NT2/D1 (cell line): ENCODE measurements at places on chromosomes 5 and 9.

DNA sequence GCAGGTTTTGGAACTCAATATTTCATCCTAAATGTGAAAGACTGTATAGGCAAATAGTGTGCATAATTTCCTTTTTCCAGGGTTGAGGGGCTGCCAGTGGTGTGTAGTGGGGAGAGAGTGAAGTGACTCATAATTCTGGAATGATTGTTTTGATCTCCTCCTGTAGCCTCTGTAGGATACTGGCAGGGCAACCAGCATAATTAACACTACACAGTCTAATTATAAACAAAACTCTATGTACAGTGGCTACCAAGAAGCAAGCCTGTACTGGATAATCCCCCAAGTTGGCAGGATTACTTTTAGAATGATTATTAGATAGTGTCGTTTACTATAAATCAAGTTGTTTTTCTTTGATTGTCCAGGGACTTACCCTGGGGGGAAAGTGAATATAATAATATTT is 32.2 kb downstream of the LNPEP start:
- no peak for DNase-seq

- DNase-seq, result no peak
Measured at GRCh38 chr5:22918511-22918910, 65.4 kb upstream of the CDH12 start.

GRCh38 chr5:107531308-107531707 is 139.4 kb downstream of the EFNA5 start:
- DNase-seq, result no peak

- DNase-seq, result no peak
Measured at GRCh38 chr9:15306068-15306756, 804 bp downstream of the TTC39B start.

DNA sequence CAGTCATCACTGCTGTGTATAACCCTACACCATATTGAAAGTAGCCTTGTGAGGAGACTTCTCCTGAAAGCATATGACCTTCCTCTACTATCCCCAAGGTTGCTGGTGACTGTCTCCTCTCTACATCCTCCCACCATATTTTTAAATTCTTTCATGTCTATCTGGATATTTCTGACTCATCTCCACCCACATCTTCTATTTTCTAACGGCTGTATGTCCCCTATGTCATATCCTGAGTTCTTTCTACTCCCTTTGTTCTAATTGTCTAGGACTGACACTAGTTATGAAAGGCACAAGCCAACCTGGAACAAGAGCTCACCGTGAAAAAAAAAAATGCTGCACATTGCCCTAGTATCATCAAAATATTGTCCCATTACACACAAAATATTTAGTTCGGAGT is 218.3 kb upstream of the ZNF462 start:
- no peak for DNase-seq

- DNase-seq, result no peak
Measured at GRCh38 chr5:168529374-168530234, 499 bp downstream of the FBLL1 start.

GRCh38 chr5:141714542-141715310 is 32.7 kb upstream of the ARAP3 start:
- DNase-seq, result no peak

GRCh38 chr5:132183723-132184122 is 43.9 kb downstream of the P4HA2 start:
- no peak for DNase-seq

DNA sequence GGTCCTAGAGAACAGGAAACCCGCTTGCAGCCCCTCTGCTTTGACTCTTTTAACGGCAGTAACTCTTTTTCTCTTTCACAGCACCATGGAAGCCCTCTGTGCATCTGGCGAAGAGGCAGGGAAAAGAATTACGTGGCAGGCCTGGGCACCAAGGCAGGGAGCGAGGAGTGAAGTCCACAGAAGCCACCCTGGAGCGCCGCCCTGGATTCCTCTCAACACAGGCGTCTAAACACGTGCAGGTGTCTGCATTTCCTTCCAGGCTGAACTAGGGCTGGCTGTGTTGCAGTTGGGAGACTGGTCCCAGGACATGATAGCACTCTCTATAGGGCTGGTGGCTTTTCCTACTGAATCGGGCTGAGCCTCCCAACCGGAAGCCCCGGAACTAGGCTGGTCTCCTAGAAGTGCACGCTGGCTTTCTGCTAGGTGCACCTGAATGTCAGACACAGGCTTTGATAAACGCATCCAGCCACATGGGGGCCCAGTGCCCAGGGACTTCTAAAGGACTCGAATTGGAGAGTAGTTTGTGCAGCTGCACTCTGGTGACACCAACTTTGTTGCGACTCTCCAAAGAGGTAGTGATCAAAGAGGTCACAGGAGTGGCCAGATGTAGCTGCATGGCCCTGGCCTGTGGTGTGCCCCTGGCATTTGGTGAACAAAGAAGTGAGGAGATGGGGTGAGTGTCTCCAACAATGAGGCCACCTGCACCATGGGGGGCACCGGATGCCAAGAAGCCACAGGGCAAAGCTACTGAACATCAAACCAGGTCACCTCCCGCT is 54.5 kb downstream of the AK8 start:
- DNase-seq, result no peak

- no peak for DNase-seq
Measured at GRCh38 chr5:167888393-167888792, 403.1 kb upstream of the WWC1 start.

DNA sequence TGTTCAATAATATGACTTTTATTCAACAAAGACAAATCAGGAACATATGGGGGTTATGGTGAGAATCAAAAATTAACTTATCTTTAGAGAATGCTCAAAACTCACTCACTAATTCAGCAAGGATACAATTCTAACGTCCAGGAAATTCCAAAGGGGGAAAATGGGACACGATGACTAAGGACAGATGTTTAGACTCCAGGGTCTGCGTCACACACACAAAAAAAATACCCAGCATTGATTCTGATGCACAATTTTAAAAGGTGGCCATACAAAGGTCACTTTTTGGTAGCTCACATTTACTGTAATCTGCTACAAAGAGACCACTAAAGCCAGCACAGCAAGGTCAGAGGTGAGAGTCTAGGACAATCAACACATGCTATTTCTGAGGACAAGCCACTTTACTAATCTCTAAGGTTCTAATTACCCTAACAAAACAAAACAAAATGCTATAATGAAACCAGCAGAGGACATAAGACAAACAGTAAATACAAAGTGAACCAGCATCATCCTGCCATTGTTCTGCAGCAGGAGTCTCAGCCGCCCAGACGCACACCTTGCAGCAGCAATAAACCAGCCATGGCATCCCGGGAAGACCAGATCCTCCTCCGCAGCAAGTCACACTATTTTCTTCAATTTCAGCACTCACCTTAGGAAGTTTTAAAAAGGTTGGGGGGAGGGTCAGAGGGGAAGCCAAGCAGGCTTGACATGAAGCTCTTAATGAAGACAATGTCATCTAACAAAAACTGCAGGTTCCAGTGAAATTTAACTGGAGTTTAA is 57.8 kb downstream of the TTC39B start:
- no peak for DNase-seq

GRCh38 chr5:167929841-167930240 is 361.6 kb upstream of the WWC1 start:
- DNase-seq, result no peak

DNA sequence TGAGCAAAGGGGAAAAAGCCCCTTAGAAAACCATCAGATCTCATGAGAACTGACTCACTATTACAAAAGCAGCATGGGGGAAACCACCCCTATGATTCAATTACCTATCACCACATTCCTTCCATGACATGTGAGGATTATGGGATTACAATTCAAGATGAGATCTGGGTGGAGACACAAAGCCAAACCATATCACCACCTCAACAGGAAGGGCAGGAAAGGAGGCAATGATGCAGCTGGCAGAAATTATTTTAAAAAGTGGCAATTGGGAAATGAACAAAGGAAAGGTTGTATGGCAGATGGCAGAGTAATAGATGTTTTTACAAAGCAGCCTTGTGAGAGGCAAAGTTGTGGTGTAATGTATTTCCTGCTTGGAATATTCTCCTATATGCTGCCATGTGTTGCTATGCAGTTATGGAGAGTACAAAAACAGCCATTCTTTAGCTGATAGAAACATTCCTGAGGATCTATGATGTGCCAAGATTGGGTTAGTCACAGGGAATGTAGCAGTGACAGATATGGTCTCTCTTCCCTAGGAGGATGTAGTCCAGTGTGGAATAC is 138.8 kb downstream of the SMC2 start:
- DNase-seq, result no peak

DNA sequence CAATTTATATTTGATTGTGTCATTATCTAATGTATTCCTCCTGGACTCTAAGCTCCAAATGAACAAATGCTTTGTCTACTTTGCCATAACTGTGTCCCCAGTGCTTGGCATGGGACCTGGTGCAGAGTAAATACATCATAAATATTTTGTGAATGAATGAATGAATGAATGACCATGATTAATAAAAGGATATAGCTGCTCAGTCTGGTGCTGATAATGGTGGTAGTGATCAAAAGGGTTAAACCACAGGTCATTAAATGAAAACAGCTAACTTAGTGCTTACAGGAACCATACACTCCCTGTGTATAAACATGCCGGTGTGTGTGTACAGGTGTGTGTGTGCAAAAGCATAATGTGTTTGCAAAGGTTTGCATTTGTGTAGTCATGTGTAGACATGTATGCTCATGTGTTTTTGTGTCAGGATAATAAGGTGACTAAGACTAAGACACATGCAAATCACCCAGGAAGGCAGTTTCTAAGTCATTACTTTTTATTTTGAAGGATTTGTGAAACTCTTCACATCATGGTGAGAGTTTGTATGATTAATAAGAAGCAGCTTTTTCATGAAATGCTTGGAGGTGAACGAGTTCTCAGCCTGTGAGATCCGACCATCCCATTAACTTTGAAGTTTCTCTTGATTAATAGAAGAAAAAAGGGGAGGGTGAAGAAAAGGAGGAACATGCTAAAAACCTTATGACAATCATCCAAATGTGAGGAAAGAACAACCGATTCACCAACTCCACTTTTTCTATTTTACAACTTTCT is 24.6 kb downstream of the SPARC start:
- no peak for DNase-seq

- no peak for DNase-seq
Measured at GRCh38 chr5:148511810-148512347, 128.1 kb downstream of the FBXO38 start.

- DNase-seq, result no peak
Measured at GRCh38 chr5:156675395-156675794, 174.7 kb upstream of the PPP1R2B start.

GRCh38 chr9:74220327-74220726 is 276.8 kb upstream of the RORB start:
- peak; percentile 43 for DNase-seq

DNA sequence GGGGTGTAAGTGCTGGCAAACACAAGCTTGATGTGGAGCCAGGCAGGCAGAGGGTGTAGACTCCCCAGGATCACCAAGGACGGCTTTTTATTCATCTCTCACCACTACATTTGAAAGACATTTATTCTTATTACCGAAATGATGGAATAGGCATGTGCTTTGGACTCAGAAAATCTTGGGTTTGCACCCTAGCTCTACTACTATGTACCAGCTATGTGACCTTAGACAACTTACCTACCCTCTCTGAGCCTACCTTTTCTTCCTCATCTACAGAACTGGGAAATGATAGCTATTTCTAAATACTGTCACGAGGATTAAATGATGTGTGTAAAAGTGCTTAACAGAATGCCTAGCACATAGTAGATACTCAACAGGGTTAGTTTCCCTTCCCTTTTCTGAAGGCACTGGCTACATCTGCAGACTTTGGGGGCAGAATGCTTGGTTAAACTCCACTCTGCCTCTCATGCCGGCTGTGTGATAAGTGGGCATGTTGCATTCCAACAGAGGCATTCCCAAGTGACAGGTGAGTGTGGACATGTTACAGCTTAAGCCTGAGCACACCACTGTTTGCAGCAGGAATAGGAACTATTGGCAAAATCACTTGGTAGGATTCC is 94.8 kb downstream of the SLC1A3 start:
- no peak for DNase-seq

DNA sequence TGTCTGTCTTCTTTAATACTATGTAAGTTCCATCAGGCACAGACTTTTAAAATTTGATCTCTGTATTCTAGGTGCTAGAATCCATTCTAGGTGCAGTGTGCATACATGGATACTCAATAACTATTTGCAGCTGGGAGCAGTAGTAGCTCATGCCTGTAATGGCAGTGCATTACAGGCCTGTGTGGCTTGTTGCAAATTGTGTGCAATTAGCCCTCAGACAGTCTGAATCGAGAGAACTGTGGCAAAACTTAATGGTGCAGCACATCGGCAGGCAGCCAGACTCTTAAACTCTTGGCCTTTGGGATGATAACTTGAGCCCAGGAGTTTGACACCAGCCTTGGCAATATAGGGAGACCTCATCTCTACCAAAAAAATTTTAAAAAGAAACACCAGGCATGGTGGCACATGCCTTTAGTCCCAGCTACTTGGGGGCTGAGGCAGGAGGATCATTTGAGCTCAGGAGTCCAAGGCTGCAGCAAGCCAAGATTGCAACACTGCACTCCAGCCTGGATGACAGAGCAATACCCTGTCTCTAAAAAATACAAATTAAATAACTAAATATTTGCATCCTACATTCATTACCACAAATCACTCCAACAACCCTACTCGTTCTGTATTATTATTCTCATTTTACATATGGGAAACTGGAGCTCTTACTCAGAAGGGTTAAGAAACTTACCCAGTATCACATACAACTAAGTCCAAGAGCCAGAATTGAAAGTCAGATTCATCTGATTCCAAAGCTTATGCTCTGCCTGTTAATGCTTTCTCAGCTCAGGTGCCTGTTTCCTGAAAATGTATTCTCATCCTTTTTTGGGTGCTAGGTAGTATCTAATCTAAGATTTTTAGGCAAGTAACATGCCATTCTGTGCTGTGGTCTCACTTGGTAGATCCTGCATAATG is 30.1 kb downstream of the PRKACG start:
- DNase-seq, result no peak

DNA sequence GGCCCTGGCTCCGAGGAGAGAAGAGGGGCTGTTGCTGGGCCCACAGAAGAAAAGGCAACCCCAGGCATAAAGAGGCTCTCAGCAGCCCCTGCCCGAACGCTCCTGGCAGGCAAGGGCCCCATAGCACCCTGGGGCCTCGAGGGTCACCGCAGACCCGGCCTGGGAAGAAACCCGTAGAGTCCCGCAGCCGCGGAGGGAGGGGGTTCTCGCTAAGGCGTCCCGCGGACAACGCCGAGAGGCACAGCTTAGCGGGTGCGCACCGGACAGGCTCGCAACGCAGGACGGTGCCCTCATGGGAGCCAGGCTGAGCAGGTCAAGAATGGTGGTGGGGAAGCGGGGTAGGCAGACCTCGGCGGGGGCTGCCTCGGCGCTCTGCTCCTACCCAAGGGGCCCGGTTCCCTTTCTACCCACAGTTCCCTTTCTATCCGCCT is 6.7 kb downstream of the PITX1 start:
- no peak for DNase-seq

DNA sequence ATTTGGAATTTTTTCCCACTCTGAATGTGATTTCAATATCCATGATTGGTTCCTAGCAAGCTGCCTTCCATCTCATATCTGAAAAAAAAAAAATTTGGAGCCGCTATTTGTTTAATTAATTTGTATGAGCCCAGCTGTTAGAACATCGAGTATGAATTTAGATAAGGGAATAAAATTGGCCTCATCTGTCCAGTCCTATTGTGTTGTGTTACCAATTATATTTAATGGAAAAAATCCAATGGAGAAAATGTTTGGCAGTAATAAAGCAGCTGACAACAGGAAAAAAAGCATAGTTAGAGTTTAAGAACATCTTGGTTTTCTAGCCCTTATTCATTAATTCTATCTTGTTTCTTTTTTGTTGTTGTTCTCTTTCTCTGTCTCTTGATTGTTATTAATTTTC is 735.6 kb upstream of the RIOK2 start:
- DNase-seq, result no peak

- no peak for DNase-seq
Measured at GRCh38 chr9:9598723-9599122, 1014.1 kb downstream of the PTPRD start.
